ENCODE measurements at places on chromosomes 3 and 15. TPM values are rescaled to one million over a fixed set of nuclear protein-coding genes. Genes with fewer than 3 reads are reported as not detected.

The ITIH1 gene
- not detected for total RNA-seq

The SLC24A5 gene
- total RNA-seq = not detected

The SERPINI2 gene
- total RNA-seq = 1.1 TPM

The CD86 gene
- 3.1 TPM for total RNA-seq

The CHDH gene
- total RNA-seq = 5.0 TPM

The PRRT3 gene
- 1.4 TPM for total RNA-seq

The SLC28A1 gene
- 0.18 TPM for total RNA-seq

The CDCP1 gene
- 0.74 TPM for total RNA-seq

The MOBP gene
- 0.10 TPM for total RNA-seq

The KATNBL1 gene
- 18.9 TPM for total RNA-seq

DNA sequence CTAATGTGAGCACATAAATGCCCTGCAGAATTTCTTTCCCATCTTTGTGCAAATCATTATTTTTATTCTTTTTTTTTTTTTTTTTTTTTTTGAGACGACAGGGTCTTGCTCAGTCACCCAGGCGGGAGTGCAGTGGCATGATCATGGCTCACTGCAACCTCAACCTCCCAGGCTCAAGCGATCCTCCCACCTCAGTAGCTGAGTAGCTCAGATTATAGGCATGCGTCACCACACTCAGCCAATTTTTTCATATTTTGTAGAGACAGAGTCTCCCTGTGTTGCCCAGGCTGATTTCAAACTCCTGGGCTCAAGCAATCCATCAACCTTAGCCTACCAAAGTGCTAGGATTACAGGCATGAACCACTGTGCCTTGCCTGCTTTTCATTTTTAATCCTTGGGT, 22.9 kb downstream of the DAG1 start:
- no peak for DNase-seq

- no peak for DNase-seq
Measured at GRCh38 chr3:78919021-78919755, 848.6 kb downstream of the ROBO1 start.

GRCh38 chr3:149898771-149899170, 71.9 kb downstream of the PFN2 start:
- DNase-seq = no peak

- DNase-seq = no peak
Measured at GRCh38 chr3:27678234-27678633, 43.9 kb downstream of the EOMES start.

GRCh38 chr15:85793641-85794597, 806 bp downstream of the KLHL25 start:
- peak; percentile 53 for DNase-seq

DNA sequence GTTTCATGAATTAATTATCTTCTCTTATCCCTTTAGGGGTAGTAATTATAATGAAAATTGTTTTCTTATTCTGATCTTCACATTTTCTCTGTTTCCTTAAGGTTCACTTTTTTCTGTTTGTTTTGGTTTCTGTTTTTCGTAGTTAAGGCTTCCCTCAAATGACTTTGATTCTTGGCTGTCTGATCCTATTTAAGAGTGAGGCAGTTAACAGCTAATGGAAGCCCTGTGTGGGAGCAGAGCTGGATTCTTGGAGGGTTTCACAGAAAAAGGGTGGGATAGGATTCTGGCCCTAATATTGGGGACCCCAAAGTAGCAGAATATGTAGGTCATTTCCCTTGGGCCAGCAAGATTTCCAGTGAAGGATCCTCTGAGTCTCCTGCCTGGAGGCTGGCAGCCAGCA, 6.8 kb upstream of the AMOTL2 start:
- no peak for DNase-seq

DNA sequence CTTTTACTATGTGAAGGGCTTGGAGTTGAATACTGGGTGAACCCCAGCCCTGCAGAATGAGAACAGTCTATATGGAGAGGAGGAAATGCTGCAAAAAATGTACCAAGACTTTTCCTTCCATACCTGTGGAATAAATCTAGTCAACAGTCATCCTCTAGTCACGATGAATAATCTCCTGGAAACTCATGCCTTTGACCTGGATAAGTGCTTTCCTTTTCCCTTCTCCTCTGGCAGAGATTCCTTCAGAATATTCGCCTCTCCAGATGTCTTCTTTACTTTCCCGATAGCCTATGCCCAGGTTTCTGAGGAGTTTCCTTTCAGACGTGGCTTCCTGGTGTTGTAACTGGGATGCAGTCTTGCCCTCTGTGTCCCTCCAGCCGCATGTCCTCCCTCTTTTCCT, 28.1 kb downstream of the CCNL1 start:
- no peak for DNase-seq

DNA sequence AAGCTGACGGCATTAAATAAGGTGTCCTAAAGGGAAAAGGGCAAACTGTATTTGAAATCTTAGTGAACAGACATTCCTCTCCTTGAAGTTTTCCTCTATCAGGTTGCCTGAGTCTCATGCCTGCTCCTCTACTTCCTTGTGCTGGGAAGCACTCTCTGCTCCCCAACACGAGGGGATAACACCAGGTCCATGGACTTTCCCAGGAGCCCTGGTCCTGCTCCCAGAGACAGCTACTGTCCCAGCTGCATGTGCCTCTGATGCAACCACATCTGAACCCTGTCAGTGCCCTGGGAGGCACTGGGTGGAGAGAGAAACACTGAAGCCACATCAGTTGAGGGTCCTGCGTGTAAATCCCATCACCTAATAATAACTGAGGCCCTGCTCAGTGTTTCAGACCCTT, 7.4 kb downstream of the TLR9 start:
- DNase-seq = no peak

- DNase-seq = no peak
Measured at GRCh38 chr3:4756057-4756775, 223.0 kb upstream of the BHLHE40 start.

DNA sequence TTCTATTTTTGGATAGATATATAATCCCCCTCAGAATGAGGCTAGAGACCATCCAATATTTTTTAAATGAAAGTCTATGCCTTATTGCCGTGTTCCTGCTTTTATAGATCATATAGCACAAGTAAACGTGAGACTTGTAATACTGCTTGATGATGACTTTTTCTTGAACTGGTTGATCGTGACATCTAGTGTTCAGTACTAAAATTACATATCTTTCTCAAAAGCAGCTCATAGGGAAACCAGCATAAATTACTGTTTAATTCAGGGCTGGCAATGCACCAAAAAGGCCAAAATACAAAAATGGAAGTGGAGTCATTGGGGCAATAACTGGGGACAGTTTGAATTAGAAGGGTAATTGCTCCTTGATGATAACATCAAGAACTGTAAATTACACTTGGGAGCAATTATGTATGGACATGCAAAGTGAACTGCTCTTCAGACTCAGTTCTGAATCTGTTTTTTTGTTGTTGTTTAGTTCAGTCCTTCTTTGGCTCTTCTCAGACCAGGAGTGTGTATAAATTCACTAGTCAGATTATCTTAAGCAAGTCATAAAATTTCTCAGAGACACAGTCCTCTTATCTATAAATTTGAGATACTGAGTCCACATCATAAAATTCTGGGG, 325.3 kb downstream of the THSD4 start:
- no peak for DNase-seq

GRCh38 chr15:63901912-63902670, 68.3 kb upstream of the HERC1 start:
- no peak for DNase-seq

DNA sequence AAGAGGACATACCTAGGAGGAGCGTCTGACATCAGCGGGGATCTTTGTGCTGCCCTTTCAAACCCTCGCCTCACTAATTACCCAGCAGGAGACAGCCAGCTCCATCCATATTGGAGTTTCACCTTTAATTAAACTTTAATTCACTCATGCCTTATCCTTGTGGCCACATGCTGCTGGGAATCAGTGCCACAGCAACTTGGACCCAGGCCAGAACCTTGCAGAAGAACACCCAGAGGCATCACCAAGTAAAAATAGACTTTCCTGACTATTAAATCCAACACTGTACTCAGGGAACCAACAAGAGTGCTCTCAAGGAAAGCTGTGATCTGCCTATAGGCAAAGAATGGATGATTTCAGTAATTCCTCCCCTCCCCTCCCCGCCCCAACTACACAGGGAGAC, 23.9 kb downstream of the EIF1B start:
- DNase-seq = peak; percentile 62

DNA sequence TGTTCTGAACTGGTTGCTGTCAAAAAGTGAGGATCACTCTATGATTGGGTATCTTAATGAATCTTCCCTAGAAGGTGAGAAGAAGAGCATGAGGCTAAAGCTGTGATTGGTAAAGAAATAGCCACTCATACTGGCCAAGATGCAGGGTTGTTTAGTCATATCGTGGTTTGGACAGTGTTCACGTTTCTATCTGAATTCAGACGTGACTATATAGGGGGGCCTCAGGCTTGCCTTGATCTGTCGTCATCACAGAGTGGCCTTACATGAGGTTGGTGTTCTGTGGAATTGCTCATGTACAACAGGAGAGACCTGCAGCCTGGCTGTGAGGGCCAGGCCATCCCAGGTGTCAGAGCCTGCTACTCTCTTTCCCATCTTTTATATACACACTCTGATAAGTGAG, 12.4 kb downstream of the RTP2 start:
- no peak for DNase-seq

All from left cardiac atrium (tissue), 4 donors.